GM23338 (cell line): ENCODE measurements at places on chromosomes 1 and 21. TPM values are rescaled to one million over a fixed set of nuclear protein-coding genes. Genes with fewer than 3 reads are reported as not detected.

GRCh38 chr1:55571767-55572166 is 356.6 kb upstream of the USP24 start:
- DNase-seq = no peak
- H3K4me1 ChIP-seq = peaks cover 2% of the 10 kb centered on the region; the same call in 1 of the 2 replicates
- no peak overlapping the region for H3K4me3 ChIP-seq
- H3K27me3 ChIP-seq = no peaks in the 10 kb centered on the region

DNA sequence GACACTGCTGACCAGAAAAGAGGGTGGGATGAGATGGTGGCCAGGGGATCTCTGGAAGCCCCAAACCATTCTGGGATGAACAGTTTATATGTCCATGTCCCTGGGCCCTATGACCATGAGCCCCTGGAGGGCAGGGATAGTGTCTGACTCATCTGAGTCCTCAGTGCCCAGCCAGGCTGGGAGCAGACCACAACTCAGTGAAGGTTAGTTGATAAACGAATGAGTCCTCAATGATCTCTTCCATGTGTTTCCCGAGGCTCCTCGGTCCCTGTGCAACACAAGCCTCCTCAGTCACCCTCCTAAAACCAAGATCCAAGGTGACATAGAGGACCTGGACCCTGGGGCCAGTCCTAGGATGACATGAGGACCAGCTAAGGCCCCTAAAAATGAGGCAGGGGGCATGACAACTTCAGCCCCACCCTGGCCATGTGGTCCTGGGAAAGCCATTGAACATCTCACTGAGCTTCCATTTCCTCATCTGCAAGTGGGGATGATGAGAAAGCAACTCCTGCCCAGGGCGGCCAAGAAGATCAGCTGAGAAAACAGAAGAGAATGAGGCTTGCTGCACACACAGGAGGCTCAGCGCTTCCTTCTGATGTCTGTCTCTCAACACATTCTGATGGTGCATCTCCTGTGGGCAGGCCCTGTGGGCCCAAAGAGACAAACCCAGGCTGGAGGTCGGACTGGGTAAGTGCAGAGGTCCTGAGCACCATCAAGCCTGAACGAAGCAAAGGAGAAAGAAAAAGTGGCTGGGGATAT is 86.3 kb downstream of the GLIS1 start:
- no peaks in the 10 kb centered on the region for H3K27me3 ChIP-seq
- no peak overlapping the region for H3K4me3 ChIP-seq
- H3K4me1 ChIP-seq = no peaks in the 10 kb centered on the region
- no peaks in the 10 kb centered on the region for H3K36me3 ChIP-seq
- no peak for DNase-seq
- H3K27ac ChIP-seq = no peak overlapping the region

Gene RASSF5
- 0.48 and 0.57 TPM in 2 replicates for polyA plus RNA-seq

DNA sequence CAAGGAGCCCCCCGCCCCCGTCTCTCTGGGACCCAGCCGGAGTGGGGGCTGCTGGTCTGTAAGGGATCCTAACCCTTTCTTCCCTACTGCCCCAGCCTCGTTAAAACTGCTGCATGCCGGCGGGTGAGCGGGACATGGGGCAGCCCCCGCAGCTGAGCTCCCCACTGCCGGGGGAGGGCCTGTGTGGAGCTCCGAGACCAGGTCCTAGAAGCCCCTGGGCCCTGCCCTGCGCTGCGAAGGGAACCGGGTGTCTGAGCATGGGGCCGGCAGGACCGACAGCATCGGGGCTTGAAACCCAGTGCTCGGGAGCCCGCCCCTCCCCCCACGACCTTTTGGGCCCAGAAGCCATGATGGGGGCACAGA is 9.2 kb upstream of the COL6A1 start:
- peak overlapping the region; percentile 85 for H3K4me3 ChIP-seq
- DNase-seq = peak; percentile 59
- H3K27ac ChIP-seq = no peak overlapping the region
- no peaks in the 10 kb centered on the region for H3K36me3 ChIP-seq

GRCh38 chr1:29292344-29292743 is 56.0 kb downstream of the PTPRU start:
- H3K36me3 ChIP-seq = no peaks in the 10 kb centered on the region
- no peaks in the 10 kb centered on the region for H3K27me3 ChIP-seq
- no peak overlapping the region for H3K27ac ChIP-seq
- H3K4me3 ChIP-seq = no peak overlapping the region
- no peaks in the 10 kb centered on the region for H3K4me1 ChIP-seq
- no peak for DNase-seq

DNA sequence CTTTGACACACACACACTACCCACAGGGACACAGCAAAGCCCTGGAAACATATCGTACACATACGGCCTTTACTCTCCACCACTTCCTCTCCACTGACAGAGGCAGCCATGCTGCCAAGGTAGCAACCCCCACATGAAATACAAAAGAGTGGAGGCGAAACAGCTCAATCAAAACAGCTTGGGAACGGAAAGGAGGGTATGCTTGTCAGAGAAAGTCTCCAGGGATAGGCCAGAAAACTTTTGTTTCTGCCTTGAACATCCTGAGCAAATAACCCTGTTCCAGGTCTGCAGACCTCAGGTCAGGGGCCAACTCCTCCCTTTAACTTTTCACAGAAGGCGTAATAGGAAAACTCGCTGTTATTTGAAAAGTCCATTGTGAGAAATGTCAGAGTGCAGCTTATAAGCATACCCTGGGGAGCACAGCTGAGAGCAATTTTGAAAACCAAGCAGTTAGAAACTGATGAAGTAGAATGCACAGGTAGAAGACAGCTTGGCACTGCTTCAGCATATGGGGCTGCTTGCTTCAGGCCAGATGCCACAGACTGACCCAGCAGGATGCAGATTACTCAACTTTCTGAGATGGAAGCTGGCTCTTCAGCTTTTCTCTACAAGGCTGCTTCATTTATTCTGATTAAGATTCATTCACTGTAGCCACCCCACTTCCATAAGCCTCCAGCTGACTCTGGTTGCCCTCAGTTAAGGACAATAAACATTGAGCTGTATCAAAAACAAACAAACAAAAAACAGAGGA is 18.0 kb downstream of the KIAA0319L start:
- peaks cover 53% of the 10 kb centered on the region for H3K4me1 ChIP-seq
- no peaks in the 10 kb centered on the region; the same call in 1 of the 2 replicates for H3K36me3 ChIP-seq
- DNase-seq = no peak
- H3K27me3 ChIP-seq = no peaks in the 10 kb centered on the region
- H3K27ac ChIP-seq = peak overlapping the region; percentile 50
- no peak overlapping the region for H3K4me3 ChIP-seq

- peak; percentile 70 for DNase-seq
- H3K4me3 ChIP-seq = no peak overlapping the region
- H3K27me3 ChIP-seq = no peaks in the 10 kb centered on the region
Observed at GRCh38 chr21:34582506-34583150, 32.3 kb downstream of the RCAN1 start.

DNA sequence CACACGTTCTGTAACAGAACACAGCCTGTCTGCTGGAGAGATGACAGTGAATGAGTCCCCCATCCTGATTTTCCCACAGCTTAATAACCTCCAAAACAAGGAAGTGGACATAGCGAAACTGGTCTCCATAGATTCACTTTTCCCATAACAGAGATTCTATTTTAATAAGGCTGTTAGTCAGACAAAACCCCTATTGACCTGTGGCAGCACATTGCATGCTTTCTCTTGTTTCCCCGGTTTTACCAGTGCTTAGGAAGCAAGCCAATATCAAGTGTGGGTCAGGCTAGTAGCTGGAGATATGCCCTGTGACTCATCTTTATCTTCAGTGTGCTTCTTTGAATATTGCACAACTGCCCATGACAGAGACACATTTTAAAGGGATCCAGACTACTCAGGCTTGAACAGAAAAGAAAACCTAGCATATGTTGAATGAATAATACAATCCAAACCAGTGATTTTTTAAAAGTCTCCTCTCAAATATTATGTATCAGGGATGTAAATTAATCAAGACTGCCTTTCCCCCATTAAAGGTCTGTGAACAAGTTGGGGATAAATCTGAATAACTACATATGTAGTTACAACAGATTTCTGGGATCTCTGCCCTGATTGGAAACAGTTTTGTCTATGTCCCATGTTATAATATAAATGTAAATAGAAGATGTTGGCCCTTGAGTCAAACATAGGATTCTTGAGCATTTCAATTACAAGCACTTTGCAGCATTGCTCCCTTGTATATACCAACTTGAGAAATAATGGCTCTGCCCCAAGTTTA is 11.9 kb upstream of the CLDN8 start:
- H3K27me3 ChIP-seq = no peaks in the 10 kb centered on the region
- H3K4me1 ChIP-seq = no peaks in the 10 kb centered on the region
- no peak overlapping the region for H3K27ac ChIP-seq
- no peak overlapping the region for H3K4me3 ChIP-seq
- DNase-seq = no peak
- no peaks in the 10 kb centered on the region for H3K36me3 ChIP-seq

DNA sequence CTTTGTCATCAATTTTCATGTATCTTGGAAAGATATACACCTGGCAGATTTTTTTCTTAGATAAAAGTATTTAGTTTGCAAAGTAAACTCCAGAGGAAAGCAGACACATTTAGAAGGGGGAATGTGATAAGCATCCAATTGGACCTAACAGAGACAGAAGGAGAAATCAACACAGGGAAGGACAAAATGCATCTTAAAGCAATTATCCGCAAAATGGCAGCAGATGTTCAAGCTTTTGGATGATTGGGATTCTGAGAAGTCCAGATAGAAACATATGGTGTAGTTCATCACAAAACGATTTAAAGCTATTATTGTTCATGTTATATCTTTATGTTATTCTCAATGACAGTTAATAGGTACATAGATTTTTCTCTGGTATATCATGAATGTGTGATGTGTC is 1153.1 kb upstream of the B3GALT2 start:
- no peak overlapping the region for H3K27ac ChIP-seq
- no peak for DNase-seq
- H3K4me3 ChIP-seq = no peak overlapping the region
- no peaks in the 10 kb centered on the region for H3K36me3 ChIP-seq
- no peaks in the 10 kb centered on the region for H3K27me3 ChIP-seq

Gene SELP
- not detected in 2 replicates for polyA plus RNA-seq

DNA sequence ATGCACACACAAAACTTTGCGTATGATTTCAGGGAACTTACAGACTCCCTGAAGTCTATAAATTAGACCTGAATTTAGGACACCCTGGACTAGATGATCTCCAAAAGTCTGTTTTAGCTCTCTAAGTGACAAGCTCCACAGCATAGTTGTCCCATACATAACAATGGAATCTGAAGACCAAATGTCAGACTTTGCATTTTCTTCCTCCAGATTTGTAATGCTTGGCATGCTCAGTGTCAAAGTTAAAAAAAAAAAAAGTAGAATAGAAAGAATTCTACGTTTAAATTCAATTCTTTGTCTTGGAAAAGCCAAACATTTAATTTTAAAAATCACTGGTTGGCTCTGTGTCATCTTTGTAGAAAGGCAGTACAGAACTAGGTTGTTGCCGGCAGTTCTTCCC is 66.7 kb downstream of the OLFML2B start:
- H3K27me3 ChIP-seq = no peaks in the 10 kb centered on the region
- no peak overlapping the region for H3K4me3 ChIP-seq
- H3K27ac ChIP-seq = no peak overlapping the region
- H3K4me1 ChIP-seq = 0 out of 2 replicates have a peak, but pooled peaks cover 6% of the 10 kb centered on the region
- no peak for DNase-seq
- no peaks in the 10 kb centered on the region for H3K36me3 ChIP-seq

GRCh38 chr1:1320666-1321448 is 3.6 kb downstream of the INTS11 start:
- DNase-seq = no peak
- H3K4me3 ChIP-seq = no peak overlapping the region
- no peaks in the 10 kb centered on the region for H3K36me3 ChIP-seq
- peaks cover 3% of the 10 kb centered on the region; the same call in 1 of the 2 replicates for H3K4me1 ChIP-seq
- no peak overlapping the region for H3K27ac ChIP-seq

Gene AKT3
- polyA plus RNA-seq = 4.5 and 5.9 TPM in 2 replicates

GRCh38 chr1:186244825-186245224 is 130.2 kb downstream of the TPR start:
- DNase-seq = peak; percentile 68
- H3K4me1 ChIP-seq = no peaks in the 10 kb centered on the region
- no peak overlapping the region for H3K4me3 ChIP-seq
- H3K27ac ChIP-seq = no peak overlapping the region

DNA sequence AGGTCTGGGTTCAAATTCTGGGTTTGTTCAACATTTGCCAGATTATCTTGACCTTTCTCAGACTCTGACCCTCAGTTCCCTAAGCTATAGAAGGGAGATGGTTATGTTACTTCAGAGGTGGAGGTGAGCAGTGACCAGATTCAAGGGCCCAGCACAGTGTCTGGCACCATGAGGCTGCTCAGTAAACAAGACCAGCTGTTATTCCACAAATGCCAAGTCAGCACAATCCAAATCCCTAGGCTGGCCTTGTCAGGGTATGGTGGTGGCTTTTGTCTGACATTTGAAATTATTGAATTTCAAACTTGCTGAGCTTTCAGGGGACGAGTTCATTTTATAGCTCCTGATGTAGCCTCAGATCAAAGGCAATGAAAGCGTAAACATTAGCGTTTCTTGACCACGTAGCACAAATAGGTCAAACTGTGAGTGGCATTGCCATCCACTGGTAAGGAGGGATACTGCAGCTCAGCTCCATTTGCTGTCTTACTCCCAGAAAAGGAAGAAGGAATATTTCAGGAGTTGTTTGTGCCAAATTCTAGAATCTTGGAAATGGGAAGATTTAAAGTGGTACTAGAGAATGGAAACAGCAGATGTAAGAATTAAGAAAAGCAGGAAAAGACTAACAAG is 94.3 kb upstream of the EDN2 start:
- no peak overlapping the region for H3K4me3 ChIP-seq
- no peaks in the 10 kb centered on the region for H3K27me3 ChIP-seq
- no peak overlapping the region for H3K27ac ChIP-seq
- H3K36me3 ChIP-seq = no peaks in the 10 kb centered on the region

Gene GLRX2
- polyA plus RNA-seq = 28.3 and 37.8 TPM in 2 replicates

- H3K36me3 ChIP-seq = no peaks in the 10 kb centered on the region
- DNase-seq = no peak
- peaks cover 43% of the 10 kb centered on the region for H3K27me3 ChIP-seq
- H3K4me1 ChIP-seq = peaks cover 33% of the 10 kb centered on the region
- no peak overlapping the region for H3K4me3 ChIP-seq
Observed at GRCh38 chr1:232471250-232471649, 158.7 kb downstream of the SIPA1L2 start.

Gene ABCA4
- polyA plus RNA-seq = not detected in 2 replicates

DNA sequence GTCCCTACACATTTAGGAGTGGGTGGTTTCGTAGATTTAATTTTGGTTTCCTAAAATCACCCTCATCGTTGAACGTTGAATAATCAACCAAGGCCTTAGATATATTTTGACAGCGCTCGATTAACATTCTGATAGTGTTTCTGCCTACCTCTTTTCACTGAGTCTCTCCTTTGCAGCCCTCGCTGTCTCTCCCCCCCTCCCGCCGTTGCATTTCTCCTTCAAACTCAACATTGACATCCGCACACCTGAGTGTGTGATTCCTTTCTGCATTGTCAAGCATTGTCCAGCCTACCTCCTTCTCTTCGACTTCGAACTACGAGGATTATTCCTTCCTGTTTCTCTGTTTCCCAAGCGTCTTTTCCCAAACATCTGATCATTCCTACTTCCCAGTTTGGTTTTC is 1.8 kb upstream of the ADAMTS1 start:
- H3K27me3 ChIP-seq = peaks cover 39% of the 10 kb centered on the region
- DNase-seq = peak; percentile 23
- peak overlapping the region; percentile 88 for H3K4me3 ChIP-seq
- peaks cover 3% of the 10 kb centered on the region; the same call in 1 of the 2 replicates for H3K36me3 ChIP-seq
